ENCODE measurements at places on chromosomes 6 and 20. TPM values are rescaled to one million over a fixed set of nuclear protein-coding genes. Genes with fewer than 3 reads are reported as not detected.

The HAO1 gene
- total RNA-seq, result not detected

The HBS1L gene
- total RNA-seq, result 34.4 TPM

The FILIP1 gene
- total RNA-seq, result 1.1 TPM

The OR2H1 gene
- total RNA-seq, result not detected

The GLO1 gene
- 78.5 TPM for total RNA-seq

The CNBD2 gene
- 5.1 TPM for total RNA-seq

The ROMO1 gene
- total RNA-seq, result 183 TPM

Measured in cardiac ventricle fibroblast (primary cell).